ENCODE measurements at places on chromosomes 16 and 17. TPM values are rescaled to one million over a fixed set of nuclear protein-coding genes. Genes with fewer than 3 reads are reported as not detected.

- peak; percentile 9 for DNase-seq
- H3K27me3 ChIP-seq, result no peaks in the 10 kb centered on the region
- H3K4me1 ChIP-seq, result 0 out of 2 replicates have a peak, but pooled peaks cover 5% of the 10 kb centered on the region
Measured at GRCh38 chr17:9401434-9401833, 174.2 kb downstream of the STX8 start.

GRCh38 chr16:11326084-11326736, 19.0 kb upstream of the RMI2 start:
- H3K4me1 ChIP-seq, result peaks cover 25% of the 10 kb centered on the region
- no peak overlapping the region for H3K27ac ChIP-seq
- H3K27me3 ChIP-seq, result no peaks in the 10 kb centered on the region
- no peaks in the 10 kb centered on the region for H3K36me3 ChIP-seq
- no peak for DNase-seq
- no peak overlapping the region for H3K4me3 ChIP-seq

GRCh38 chr16:13070268-13070667, 168.9 kb downstream of the SHISA9 start:
- DNase-seq, result no peak
- no peak overlapping the region for H3K27ac ChIP-seq
- no peak overlapping the region for H3K4me3 ChIP-seq
- no peaks in the 10 kb centered on the region for H3K36me3 ChIP-seq

Gene CDR2
- 24.3 TPM for total RNA-seq
